ENCODE measurements at places on chromosomes 1 and 21. TPM values are rescaled to one million over a fixed set of nuclear protein-coding genes. Genes with fewer than 3 reads are reported as not detected.
A peak's percentile ranks its signal among the peaks of the same experiment; 100 is the strongest.

DNA sequence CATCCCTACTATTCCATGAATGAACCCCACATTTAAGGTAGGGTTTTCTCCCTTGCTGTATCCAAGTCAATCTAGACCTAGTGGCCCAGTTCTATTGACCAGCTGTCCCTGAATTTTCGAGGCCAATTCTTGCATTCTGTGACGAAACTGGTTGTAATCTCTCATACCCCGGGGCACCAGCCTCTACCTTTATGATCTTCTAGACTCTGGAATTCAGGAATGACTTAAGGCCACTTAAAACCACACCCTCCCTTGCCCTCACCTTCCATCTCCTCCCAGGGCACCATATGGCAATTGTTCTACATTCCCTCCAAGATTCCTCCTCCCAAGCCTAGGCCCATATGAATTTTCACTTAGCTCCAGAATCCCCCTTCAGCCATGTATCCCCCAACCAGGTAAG is 48.9 kb downstream of the RHOU start:
- DNase-seq: no peak

- DNase-seq: no peak
Observed at GRCh38 chr1:217917281-217917887, 286.2 kb downstream of the SPATA17 start.

DNA sequence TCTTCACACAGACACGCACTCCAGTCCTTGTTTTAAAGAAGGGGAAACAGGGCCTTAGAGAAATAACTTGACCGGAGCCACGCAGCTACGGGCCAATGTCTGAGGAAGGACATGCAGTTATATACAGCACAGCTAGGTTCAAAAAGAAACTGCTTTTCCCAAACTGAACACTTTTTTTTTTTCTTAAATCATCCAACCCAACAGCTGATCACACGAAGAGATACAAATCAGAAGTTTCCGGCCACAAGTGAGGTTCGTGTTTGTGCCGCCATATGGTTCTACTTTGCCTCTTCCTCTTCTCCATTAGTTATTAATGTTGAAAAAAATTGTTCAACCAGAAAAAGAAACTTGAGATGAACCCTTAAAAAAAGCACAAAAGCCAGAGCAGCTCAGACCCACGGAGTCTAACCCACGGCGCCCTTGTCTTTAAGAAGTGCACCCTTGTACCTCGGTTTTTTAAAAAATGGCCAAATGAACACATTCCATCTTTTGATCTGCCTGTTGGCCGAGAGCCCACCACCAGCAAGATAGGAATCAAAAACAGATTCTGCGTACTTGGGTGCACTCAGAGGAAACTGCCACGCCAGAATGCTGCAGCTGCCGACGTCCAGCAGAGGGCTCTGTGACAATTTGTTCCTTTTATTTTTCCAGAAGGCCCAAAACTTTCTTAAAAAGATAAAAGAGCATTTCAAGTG is 78.9 kb downstream of the SLC66A1 start:
- DNase-seq: peak; percentile 92

DNA sequence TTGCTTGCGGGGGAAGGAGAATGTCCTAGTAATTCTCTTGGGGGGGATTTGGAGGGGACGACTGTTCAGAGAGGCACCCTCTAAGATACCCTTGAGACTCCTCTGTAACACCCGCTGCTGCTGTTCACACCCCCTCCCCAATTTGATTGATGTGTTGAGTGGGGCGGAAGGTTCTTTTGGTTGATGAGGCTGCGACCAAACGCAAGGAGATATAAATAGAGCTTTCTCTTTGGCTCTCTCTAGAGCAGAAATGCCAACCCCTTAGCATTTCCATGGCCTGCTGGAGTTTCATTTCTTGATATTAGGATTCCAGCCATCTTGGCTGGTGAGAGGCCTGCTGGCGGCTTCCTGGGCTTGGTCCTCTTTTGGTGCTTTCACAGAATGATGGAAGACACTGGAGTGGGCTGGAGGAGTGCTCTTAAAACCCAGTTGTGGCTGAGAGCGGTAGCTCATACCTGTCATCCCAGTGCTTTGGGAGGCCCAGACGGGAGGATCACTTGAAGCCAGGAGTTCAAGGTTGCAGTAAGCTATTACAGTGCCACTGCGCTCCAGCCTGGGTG is 2.0 kb downstream of the PIK3CD start:
- DNase-seq: no peak

DNA sequence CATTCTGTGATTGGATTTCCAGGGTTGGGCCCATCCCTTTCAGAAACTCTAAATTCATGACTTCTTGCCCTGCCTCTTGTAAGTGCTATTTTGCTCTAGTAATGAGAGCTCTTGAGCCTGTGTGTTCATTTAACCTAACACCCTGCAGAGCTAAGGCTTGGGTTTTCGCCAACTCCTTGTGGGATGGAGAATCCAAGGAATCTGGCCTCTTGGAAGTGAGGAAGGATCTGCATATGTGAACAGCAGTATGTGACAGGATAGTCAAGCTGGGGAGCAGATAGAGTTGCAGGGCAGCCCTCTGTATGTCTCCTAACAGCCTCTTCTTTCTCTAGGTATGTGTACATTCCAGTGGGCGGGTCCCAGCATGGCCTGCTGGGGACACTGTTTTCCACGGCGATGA is 258.9 kb downstream of the HHAT start:
- DNase-seq: peak; percentile 62

The FBLIM1 gene
- 23.1 TPM for polyA plus RNA-seq

The FCER1A gene
- 0.87 TPM for polyA plus RNA-seq

Data from muscle of back (tissue), 13 donors.